ENCODE measurements at places on chromosomes 5 and 9.

DNA sequence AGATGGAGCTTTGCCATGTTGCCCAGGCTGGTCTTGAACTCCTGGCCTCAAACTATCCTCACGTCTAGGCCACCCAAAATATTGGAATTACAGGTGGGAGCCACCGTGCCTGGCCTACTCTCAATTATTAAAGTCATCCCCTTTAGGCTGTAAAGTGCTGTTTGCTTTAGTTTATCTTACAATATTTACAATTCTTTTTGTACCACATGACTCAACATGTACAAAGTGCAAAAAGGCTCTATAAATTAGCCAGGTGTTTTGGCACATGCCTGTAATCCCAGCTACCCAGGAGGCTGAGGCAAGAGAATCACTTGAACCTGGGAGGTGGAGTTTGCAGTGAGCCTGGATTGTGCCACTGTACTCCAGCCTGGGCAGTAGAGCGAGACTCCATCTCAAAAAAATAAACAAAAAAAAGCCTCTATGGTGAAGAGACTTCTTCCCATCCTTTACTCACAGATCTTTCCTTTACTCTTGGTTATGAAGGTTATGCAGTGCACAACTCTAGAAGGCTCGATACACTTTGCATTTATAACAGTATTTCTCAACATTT, 28.5 kb upstream of the MLLT3 start:
- DNase-seq, result no peak

GRCh38 chr5:73434461-73434860, 14.1 kb downstream of the FOXD1 start:
- no peak for DNase-seq

DNA sequence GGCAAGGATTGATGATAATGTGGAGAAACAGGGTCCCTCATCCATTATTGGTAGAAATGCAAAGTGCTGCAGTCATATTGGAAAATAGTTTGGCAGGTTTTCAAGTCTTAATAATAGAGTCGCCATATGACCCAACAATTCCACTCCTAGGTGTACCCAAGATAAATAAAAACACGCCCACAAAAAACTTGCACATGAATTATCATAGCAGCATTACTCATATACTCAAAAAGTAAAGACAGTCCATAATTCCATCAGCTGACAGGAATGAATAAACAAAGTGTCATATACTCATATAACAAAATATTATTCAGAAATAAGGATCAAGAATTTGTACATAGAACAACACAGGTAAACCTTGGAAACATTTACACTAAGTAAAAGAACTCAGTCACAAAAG, 242.9 kb upstream of the FTMT start:
- DNase-seq, result no peak

- no peak for DNase-seq
Observed at GRCh38 chr9:132986640-132987620, 8.4 kb downstream of the GFI1B start.

GRCh38 chr5:66609615-66610014, 13.4 kb downstream of the MAST4 start:
- DNase-seq, result no peak

DNA sequence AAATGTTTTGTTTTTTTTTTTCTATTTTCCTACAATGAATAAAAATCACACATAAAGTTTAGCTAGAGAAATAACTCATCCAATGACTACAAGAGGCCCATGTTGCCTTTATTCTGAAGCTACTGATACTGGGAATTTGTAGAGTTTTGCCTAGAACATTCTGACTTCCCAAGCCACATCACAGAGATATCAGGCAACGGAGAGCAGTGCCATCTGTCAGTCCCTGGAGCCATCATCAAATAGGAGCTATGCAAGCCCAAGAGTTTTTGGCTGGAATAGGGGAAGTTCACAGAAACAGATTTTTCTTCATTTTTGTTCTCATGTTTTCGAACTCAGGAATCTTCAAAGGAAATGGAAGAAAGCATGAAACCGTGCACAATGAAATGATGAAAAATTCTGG, 896.6 kb downstream of the TLE1 start:
- DNase-seq, result no peak

DNA sequence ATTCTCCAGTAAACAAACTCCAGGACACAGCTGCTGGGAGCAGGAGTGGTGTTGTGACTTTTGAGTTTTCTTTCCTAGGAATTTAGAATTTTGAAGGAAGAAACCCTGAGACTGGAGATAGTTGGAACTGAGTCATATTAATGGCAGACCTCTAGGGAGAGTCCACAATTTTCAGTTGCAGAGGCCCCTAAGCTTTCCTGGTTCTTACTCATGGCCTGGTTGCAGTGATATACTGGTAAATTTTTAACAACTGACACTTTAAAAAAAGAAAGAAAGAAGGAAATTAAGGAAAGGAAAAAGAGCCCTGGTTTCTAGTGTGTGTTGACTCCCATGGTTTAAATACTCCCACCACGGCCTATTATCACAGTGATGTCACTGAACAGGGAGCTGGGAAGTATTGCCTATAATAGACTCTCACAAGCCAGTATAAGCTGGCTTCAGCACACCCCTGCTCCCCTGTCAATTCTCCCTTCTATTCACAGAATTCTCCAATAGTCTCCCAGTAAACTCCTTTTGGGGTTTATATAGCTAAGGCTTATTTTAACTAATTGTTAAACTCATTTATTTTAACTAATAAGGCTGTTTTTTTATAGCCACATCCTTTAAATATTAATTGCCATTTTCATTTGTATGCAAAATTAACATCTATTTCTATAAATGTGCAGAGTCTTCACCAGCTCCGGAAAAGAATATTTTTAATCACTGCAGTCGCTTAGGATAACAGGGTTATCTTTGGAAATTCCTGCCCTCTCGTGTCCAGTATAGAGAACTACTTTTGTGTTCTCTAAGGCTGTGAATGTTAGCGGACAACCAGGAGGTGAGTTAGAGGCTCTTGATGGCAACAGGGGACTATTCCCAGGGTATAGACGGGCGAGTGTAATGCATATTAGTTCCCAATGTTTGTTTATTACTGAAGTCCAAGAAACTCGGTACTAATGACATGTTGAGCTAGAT, 59.7 kb downstream of the GGTA1 start:
- peak; percentile 21 for DNase-seq

- DNase-seq, result no peak
Observed at GRCh38 chr9:132200706-132201105, 38.8 kb downstream of the NTNG2 start.

DNA sequence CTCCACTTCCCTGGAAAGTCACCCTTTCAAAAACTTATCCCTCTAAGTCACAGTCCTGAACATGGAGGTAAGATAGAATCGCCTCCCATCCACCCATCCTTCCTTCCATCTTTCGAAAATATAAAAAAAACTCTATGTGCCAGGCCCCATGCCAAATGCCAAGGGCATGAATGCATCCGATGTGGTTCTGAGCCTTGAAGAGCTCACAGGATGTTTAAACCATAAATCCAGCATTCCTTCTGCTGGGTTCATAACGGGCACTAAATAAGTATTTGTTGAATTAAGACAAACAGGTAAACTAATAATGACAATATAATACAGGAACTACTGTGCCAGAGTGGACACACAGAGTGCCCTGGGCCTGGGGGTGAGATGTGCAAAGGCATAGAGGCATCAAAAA, 147.3 kb downstream of the TTLL11 start:
- DNase-seq, result no peak

GRCh38 chr5:150731669-150732242, 27.1 kb downstream of the DCTN4 start:
- DNase-seq, result no peak

DNA sequence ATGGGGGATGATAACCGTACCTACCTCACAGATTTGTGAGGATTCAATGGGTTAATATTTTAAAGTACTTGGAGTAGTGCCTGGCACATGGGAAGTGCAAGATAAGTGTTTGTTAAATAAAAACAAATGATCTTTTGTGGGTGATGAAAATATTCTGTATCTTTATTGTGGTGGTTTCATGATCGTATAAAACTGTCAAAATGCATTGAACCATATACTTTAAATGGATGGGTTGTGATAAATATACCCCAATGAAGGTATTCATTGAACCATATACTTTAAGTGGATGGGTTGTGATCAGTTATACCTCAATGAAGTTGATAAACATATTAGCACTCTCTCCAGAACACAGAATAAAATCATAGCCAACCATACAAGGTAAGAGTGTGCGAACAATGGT, 234.5 kb downstream of the CRB2 start:
- DNase-seq, result no peak

DNA sequence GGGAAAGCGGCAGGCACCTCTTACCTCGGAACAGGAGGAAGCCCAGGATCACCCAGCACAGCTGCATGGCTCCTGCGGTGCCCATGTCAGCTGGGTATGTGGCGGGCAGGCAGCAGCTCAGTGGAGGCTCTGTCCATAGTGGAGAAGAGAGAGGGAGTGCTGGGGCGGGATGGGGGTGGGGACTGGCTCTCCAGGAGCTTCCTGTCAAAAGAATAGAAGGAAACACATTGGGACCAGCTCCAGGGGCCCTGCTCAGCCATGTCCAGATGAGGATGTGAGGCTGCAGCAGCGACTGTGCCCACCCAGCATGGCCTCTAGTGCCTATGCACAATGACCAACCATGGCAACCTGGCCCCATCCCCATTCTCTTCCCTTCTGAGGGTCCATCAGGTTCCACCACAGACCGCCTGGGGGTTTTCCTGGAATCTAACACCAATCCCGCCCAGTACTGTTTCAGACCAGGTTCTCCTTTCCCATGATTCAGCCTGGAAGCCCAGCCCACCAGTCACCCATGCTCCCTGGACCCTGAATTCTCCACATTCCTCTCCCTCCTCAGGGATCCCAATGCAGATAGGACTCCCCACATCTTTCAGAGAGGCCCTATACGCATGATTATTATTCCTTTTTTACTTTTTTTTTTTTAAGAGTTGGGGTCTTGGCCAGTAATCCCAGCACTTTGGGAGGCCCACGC, at the start of gene ECSCR:
Gene ECSCR (minus strand): TSS at position 158 of the 691 bp plus-strand sequence. CDS start 73 bp downstream, at position 85.
- DNase-seq, result no peak
